ENCODE measurements at places on chromosomes 1 and 21. TPM values are rescaled to one million over a fixed set of nuclear protein-coding genes. Genes with fewer than 3 reads are reported as not detected.

TSHB gene
- total RNA-seq = not detected

- DNase-seq = no peak
These were observed 28.2 kb downstream of the BATF3 start for GRCh38 chr1:212671342-212672031.

PAQR6 gene
- total RNA-seq = 1.5 TPM

DNA sequence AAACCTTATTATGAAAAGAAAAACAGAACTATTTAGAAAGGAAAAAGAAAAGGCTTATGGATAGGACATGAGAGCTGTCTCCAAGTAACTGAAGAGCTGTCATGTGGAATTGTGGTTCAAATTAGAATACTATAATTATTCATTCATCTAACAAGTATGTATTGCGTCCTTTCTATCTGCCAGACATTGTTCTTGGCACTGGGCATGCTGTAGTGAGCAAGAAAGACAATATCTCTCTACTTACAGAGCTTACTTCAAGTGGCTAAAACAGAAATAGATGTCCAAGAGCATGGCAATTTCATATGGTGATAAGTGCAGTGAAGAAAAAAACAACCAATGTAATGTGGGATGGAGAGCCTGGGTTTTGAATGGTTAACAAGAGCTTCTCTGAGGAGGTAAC lies 413.0 kb downstream of the DPYD start:
- DNase-seq = no peak

EFNA1 gene
- total RNA-seq = 195 TPM

DENND1B gene
- total RNA-seq = 8.2 TPM

Data from glomerular endothelial cell (primary cell).